Left cardiac atrium (tissue), 4 donors: ENCODE measurements at places on chromosomes 2 and 18. TPM values are rescaled to one million over a fixed set of nuclear protein-coding genes. Genes with fewer than 3 reads are reported as not detected.

Gene CYP26B1
- 8.5 TPM for total RNA-seq

Gene RBKS
- 3.3 TPM for total RNA-seq

Gene GALNT5
- 0.59 TPM for total RNA-seq

Gene CCT7
- total RNA-seq, result 184 TPM

Gene PTPRN
- not detected for total RNA-seq

Gene HMSD
- total RNA-seq, result not detected

Gene MALL
- total RNA-seq, result 39.1 TPM

Gene FAM237A
- total RNA-seq, result not detected

Gene RAPGEF4
- total RNA-seq, result 12.9 TPM

- no peak for DNase-seq
Measured at GRCh38 chr18:45602926-45603325, 12.3 kb upstream of the SLC14A2 start.

GRCh38 chr2:141925511-141925910 is 205.3 kb downstream of the LRP1B start:
- DNase-seq, result no peak

- no peak for DNase-seq
Measured at GRCh38 chr18:72375618-72376017, 168.5 kb downstream of the CBLN2 start.

DNA sequence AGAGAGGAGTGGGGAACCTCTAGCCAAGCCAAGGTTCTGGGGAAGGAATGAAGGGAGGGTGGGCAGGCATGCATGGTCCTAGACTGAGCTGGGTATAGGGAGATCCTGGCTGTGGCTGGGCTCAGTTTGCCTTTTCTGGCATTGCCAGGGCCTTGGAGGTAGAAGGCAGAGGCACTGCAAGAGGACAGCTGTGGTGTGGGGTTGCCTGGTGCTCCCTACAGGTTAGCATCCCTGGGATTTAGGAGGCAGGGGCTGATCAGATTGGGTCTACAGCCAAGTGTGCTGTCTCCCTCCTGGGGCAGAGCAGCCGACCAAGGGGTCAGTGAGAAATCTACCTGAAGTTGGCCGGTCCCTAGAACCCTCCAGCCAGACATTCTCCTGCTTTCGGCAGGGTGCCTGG is 15.9 kb downstream of the ABCG8 start:
- no peak for DNase-seq

DNA sequence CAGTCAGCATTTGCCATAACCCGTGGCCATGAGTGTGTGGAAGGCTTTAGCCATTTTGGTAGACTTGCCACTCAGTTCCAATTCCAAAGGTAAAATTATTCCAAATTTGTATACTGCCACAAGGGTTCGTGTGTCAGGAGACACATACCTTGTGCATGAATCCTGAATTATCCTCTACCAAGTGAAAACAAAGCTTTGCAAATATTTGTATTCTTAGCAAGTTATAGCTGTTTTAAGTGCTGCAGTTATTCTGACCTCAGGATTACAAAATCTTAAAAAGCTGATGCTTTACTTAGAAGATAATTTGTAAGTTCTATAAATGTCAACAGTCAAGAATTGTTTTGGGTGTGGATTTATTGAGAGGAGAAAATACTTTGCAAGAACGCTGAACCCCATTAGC is 100.6 kb downstream of the ANTXR1 start:
- no peak for DNase-seq

DNA sequence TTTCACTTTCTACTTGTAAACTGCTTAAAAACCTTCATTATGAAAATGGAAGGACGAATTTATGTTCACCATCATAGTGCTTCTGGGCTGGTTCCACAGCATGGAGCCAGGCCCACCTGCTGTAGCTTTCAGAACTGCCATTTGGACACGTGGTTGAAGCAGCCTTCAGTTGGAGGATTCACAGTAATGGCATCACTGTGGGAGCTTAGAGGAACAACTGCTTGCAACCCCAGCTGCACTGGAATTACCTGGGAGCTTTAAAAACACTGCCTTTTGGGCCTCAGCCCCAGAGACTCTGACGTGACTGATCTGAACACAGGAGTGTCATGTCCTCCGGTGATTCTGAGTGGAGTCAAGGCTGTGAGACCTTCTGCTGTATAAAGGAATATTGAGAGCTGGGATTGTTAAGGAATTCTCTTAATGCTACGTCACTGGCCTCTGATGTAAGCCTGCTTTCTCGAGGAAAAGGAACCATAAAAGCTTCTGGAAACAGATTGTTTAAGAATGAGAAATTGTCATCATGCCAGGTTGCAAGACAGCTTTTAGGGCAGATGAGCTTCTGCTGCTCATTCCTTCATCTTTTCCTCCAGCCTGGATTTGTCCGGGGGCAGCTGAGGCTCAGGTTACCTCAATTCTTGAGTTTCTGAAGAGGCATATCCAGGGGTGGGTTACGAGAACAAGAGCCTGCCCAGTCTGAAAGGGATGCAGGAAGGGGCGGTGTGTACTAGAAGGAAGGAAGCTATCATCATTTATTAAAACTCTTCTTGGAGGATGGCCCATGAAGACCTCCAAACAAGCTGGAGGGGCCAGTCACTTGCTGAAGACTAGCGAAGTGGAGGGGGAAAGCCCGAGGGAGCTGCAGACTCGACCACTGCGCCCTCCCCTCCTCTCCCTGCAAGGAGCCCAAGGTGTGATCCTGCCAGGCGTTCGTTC is 1.3 kb upstream of the IL1R1 start:
- DNase-seq, result no peak

DNA sequence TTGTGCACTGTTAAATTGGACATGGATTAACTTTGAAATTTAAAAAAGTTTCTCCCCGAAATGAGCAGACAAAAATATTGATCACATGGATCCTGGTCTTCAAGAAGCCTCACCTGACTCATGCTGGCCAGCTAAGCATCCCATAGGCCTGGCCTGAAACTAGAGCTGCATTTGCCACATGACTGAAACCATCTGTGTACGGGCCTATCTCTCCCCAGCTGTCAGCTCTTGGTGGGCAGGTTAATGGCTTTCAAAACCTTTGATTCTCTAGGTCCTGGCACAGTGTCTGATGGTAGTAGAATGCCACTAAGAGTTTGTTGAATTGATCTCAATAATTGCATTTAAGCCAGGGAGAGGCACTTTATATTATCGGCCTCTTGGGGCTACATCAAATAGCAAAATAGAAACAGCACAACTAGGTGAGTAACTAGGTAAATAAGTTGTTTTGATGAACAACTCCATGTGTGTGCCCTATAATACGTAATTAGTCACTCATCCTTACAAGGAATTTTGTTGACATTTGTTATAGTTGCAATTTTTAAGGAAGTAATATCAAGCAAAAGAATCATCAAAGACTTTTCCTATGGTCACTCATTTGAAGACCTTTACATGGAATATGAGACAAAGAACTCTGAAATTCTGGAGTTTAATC is 251.1 kb downstream of the SP3 start:
- DNase-seq, result no peak

DNA sequence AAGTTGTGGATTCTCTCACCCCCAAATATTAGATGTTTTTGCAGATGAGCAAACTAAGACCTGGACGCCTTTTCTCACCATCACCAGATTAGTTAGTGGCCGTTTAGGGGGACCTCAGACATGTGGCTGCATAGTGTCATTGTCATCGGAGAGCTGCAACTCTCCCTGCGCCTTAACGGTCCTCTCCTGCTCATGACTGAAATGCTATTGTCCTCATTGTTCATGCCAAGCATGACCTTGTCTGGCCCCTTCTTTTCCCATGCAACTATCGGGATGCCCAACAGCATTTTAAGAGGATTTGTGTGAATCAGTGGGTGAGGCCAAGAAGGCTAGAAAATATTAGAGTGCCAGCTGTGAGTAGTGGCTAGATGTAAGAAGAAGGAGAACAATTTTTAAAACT is 174.2 kb downstream of the SOCS6 start:
- no peak for DNase-seq

- no peak for DNase-seq
Measured at GRCh38 chr2:217462121-217462520, 540.7 kb downstream of the TNS1 start.

- DNase-seq, result no peak
Measured at GRCh38 chr2:232133078-232133477, 171.6 kb downstream of the DIS3L2 start.

- DNase-seq, result no peak
Measured at GRCh38 chr2:42171396-42171980, 2.3 kb downstream of the EML4 start.

DNA sequence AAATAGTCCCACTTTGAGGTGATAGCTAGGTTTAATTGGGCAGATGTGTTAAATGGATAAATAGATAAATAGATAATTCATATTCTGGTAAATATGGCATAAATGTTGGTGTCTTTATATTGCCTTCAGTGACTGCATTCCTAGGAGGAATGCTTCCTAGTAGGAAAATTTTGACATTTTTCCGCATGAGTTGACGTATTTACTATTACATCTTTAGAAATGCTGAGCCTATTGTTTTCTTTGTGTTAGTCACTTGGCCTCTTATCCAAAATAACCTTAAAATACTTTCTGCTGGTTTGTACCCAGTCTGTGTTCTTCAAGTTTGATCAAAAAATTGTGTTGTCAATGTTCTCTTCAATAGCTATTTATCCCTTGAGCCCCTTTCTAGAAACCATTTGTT is 495.6 kb upstream of the ZEB2 start:
- no peak for DNase-seq

- DNase-seq, result no peak
Measured at GRCh38 chr18:57846258-57846657, 43.1 kb upstream of the ATP8B1 start.

DNA sequence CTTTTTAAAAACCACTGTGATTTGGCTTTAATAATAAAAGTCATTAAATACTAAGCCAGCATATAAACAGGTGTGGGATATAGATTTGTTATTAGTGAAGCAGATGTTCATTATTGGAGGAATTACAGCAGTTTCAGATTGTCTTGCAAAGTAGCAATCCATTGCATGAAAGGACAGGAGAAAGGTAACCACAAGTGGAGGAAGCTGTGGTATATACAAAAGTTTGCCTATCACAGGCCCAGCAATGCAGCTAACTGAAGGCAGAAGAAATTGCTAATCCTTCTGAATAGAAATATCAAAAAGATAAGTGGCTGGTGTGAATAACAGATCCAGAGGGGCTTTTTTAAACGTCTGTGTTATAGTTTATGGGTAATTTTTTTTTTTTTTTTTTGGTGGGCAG is 199.4 kb downstream of the ZNF385B start:
- no peak for DNase-seq

DNA sequence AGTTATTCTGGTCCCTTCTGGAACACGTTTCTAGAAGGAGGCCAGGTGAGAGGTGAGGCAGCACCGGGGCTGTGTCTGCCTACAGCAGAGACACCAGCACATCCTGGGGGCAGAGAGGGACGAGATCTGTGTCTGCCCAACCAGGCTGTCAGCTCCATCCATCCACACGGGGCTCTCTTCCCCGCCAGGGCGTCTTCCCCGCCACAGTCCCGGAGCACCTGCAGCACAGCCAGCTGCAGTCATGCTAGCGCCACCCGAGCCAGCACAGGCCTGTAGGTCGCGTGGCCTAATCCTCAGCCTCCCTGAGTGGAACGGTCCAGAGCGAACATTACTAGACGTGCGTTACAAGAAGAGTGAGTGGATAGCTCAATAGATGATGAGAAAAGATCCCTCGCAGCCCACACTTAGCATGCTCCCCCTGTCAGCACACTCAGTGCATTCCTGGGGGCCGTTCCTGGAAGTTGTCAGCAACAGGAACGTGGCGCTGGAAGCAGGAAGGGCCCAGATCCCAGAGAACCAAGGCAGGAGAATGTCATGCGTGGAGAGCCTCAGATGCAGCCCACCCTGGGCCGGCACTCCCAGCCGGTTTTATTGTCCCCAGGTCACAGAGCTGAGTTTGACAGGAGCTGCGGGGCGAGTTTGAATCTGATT is 179.0 kb downstream of the TWIST2 start:
- DNase-seq, result no peak

DNA sequence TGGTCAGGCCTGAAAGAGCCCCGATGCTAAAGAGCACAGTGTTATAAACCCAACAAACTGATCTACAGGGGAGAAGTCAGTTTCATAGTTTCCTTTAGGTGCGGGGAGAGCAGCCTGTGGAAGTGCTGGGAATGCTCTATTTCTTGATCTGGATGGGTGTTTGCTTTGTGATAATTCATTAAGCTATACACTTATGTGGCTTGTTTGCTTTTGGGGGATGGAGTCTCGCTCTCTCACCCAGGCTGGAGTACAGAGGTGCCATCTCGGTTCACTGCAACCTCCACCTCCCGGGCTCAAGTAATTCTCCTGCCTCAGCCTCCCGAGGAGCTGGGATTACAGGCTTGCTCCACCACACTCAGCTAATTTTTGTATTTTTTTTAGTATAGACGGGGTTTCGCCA is 30.1 kb upstream of the CEP68 start:
- no peak for DNase-seq

DNA sequence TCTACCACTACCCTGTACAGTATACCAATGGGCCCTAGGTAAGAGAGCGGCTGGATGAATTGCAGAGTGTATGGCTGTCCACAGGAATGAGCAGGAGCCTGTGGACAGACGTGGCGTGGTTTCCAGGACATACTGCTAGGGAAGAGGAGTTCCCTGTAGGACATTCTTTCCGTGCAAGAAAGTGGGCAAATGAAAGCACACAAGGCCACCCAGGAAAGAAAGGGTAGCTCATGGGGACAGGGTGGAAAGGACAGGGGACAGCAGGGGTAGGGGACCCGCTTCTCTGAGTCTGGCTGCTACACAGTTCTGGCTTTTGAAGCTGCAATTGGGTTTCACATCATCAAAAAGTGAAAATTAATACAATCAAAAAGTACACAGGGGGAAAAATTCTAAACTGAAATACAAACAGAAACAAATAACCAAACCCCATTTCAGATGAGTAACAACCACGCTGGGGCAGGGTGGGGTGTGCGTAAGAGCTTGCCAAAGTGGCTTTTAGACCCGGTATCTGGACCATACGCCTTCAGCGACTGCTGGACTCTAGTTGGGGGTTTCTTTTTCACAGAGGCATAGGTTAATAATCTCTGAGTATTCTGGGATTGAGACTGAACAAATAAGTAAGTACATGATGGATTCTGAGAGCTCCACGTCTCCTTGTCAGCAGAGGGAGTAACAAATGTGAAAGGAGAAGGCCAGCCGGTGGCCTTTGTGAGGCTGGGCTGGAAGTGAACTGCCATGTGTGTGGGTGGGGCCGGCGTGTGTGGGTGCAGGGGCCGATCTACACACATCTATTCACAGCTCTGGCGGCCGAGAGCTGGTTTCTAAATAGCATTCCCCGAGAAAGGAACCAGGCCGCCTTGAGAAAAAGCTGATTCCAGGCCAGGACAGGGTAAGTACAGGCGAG is 84.0 kb downstream of the HDAC4 start:
- DNase-seq, result peak; percentile 84

- DNase-seq, result no peak
Measured at GRCh38 chr2:65876114-65876513, 443.7 kb upstream of the SPRED2 start.

DNA sequence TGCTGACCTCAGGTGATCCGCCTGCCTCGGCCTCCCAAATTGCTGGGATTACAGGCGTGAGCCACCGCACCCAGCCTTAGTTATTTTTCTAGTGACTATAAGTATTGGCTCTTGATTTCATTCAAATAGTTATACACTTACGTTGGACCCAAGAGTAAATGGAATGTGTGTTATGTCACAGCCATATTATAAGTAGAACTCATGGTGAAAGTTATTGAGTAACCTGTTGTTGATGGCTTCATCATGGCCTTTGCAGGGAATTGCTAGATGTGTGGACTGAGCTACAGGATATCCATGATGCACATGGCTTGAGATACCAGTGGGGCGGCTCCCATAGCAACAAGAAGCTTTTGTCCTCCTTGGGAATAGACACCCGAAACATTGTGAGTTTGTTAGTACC is 44.7 kb downstream of the AFTPH start:
- DNase-seq, result no peak
